ENCODE measurements at places on chromosomes 2 and 18.

DNA sequence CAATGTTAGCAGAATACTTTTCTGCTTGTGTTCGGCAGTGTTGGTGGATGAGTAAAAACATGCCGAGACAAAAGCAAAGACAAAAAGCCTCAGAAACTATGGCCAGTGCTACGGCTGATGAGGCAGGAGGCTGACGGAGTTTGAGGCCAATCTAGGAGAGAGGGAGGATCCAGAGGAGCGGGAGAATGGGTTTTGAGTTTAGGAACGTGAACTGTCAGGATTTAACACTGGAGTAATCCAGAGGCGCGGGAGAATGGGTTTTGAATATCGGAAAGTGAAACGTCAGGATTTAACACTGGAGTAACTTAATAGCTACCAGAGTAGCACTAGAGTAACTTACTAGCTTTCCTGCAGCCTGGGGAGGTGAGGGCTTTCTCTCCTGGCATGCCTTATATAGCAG, 37.4 kb downstream of the LYPD6B start:
- DNase-seq, result no peak

GRCh38 chr2:75595541-75596395, 35.0 kb upstream of the EVA1A start:
- DNase-seq, result no peak

DNA sequence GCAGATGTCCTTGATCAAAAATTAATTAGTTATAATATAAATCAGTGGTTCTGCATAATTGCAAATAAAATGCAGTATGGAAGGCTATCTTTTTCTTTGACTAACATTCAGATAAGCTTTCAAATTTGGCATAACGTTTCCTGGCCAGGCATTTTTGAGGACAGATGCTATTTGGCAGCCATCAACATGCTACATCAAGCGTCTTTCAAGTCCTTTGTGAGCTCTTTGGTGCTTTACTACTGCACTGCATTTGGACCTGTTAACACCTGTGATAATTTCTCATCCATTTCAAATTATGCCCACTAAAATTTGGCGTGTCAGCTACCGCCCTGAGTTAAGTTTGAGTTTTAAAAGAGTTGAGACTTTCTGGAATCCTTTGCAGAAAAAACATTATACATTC, 545.7 kb downstream of the STK39 start:
- no peak for DNase-seq

GRCh38 chr2:109275120-109276012, 146.4 kb downstream of the SH3RF3 start:
- DNase-seq, result no peak

DNA sequence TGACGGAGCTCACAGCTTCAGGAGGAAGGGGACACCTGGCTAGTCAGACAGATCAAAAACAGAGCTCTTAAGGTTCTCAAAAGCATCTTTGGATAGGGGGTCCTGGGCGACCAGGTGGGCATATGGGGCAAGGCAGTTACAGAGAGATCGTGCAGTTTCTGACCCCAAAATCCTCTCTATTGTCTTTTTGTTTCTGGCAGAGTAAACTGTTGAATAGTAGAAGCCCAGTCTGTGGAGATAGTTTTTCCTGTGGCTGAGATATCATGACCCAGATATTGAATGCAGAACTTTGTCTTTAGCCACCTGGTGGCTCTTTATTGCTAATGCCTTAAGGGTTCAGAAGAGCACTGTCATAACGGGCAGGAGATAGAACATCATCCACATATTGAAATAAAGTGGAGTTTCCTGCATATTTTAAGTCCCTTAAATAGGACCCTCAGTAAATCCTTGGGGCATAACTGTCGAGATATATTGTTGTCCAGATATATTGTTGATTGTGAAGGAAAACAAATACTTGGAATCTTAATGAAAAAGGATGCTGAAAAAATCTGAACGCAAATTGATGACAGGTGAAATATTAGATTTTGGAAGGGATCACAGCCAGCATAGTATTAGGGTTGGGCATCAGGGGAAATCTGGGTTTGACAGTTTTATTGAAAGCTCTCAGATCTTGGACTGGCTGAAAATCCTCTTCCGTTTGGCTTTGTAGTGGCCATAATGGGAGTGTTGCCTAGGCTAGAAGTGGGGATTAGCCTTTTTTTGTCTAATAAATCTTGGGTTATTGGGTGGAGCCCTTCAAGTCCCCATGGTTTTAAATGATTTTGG, 14.1 kb upstream of the ZDBF2 start:
- peak; percentile 23 for DNase-seq

DNA sequence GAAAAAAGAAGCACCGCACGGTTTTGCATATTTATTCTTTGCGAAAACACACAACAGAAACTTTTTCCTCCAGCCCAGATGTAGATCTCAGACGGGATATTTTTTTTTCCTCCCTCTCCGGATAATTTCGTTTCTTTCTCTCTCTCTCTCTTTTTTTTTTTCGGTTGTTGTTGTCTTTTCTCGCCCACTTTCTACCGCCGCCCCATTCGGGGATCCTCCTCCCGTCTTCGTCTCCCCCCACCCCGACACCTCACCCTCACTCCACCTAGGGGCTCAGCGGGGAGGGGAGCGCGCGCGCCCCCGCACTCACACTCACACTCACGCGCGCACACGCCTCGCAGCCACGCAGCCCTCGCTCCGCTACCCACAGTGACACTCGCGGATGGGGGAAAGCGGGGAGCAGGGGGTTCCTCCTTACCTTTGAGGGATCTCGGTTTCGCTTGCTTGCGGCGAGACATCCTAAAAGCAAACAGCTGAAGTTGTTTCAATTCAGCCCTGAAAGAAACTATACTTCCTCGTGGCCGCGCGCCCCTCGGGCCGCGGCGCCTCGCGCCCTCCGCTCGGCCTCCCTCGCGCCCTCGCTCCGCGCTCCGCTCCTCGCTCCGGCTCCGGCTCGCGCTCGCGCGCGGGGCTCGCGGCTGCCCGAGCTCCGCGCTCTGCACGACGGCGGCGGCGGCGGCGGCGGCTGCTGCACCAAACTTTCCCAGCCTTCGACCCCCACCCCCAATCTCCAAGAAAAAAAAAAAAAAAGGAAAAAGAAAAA, 1.3 kb downstream of the ZNF521 start:
- DNase-seq, result no peak

GRCh38 chr2:126916744-126917143, 18.1 kb downstream of the TEX51 start:
- no peak for DNase-seq

DNA sequence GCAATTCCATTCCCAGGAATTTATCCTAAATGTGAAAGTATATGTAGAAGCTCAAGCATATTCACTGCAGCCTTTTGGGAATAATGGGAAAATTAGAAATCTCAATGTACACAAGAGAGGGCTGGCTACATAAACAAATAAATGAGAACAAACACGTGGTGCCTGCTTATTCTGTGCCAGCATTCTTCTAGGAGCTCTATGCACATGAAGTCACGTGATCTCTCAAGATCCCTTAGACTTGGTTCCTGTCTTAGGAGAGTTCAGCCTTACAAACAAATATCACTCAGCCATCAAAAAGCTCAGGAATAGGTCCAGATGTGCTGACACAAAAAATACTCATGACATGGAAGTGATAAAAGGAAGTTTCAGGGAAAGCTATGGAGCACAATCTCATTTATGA, 92.9 kb upstream of the SP3 start:
- DNase-seq, result no peak

DNA sequence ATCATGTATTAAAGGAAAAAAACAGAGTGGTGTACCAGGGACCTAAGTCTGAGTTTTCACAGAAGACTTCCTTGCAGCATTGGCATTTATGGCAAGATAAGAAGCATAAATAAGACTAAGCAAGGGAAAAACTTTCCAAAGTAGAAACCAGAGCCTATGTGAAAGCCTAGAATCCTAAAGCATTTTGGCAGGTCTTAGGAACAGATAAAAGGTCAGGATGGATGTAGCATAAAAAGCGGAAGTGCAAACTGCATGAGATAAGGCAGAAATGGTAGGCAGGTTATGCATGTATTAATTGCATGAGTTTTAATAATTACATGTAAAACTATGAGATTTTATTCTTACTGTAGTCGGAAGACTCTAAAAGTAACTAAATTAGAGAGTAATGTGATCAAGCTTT, 596.5 kb downstream of the SUCLG1 start:
- no peak for DNase-seq

DNA sequence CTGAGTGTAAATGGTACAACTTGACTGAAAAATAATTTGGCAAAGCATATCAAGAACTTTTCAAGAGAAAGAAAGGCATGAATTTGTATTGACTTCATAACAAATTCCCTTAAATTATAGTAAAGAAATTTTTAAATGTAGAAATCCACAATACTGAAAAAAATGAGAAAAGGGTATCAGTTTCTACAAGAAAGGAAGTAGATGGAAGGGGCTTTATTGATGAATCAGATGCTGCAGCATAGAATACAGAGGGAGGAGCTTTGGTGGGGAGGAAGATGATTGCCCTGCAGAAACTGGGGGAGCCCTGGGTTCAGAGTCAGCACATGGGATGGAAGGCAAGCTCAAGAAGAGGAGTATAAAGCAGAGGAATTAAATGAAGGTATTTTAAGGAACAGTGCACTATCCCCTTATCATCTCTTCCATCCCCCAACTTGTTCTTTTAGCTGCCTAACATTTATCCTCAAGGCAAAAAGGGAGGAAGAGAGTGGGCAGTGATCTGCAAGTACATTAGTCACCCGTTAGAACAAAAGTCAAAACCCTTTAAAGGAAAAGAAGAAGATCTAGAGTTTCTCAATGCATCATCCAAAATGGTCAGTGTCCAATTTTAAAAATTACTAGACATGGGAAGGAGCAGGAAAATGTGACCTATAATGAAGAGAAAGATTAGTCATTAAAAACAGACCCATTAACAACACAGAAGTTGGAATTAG, 77.7 kb downstream of the KCTD18 start:
- no peak for DNase-seq

DNA sequence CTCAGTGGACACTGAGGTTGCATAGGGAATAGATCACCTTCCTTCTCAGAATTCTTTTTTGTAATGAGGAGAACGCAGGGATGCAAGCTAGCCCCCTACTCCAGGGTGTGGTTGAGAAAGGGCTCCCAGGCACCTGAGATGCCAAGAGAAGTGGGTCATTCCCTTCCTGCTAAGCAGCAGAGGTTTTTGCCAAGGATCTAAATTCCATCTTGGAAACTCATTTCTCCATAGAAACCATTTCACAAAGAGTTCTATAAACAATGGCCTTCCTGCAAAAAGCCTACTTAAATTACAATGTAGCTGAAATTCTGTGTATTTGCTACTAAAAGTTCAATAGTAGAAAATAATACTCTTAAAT, 3.7 kb upstream of the PPP3R1 start:
- no peak for DNase-seq

DNA sequence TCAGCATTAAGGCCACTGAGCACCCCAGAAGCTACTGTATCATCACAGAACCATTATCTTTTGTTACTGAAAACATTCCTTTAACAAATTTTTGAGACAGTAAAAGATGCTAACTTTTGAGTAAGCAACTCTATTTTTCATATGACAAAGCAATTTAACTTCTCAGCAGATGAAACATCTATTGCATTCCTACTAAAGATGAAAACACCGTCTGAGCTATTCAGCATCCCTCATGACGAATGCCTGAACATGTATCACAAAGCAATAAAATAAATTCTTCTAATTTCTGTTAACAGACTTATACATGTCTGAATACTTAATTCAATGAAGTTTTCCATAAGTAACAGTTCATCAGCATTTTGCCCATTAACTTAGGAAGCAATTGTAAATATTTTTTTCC, 23.9 kb downstream of the CHN1 start:
- DNase-seq, result no peak

DNA sequence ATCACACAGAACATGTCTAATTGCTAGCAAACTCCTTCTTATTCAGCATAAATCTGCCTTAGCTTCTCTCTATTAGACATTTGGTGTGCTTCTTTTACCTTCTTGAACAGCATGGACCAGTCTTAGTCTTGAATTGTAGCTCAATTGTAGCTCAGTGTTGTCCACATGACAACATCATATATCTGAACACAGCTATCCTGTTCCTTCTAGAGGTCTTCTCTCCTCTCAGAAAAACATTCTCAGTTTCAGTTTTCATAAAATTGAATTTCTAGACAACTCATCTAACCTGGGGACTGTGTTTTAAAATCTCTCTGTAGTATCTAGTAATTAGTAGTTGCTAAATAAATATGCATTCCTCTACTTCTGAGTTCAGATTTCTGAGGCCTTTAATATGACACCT, 47.6 kb downstream of the CPO start:
- no peak for DNase-seq

DNA sequence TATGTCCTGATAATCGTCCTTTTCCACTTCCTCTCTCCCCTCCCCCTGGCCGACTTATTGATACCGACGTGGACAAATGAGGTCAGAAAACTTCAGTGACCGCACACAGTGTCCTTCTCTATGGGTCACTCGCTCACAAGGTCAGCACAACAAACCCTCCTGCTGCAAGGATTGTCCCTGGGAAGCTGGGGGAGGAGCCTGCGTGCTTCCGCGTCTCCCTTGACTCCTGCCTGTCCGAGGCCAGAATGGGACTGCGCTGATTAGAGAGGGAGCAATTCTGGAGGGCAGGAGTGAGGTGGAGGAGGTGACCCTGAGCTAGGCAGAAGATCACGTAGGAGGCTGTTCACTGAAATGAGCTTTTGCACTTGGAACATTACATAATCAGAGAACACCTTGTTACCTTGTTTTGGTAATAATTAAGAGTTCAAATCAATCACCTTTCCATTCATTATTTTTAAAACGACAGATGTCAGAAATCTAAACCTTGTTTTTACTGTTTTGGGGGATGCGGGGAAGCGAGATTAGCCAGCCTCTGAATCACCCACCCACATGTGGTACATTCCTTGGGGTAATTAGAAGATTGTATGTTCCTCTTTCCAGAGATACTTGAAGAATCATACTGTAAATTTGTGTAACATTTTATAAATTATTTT, 70.6 kb downstream of the CTAGE1 start:
- DNase-seq, result peak; percentile 78

GRCh38 chr2:95346231-95346737, 49.1 kb downstream of the KCNIP3 start:
- no peak for DNase-seq

DNA sequence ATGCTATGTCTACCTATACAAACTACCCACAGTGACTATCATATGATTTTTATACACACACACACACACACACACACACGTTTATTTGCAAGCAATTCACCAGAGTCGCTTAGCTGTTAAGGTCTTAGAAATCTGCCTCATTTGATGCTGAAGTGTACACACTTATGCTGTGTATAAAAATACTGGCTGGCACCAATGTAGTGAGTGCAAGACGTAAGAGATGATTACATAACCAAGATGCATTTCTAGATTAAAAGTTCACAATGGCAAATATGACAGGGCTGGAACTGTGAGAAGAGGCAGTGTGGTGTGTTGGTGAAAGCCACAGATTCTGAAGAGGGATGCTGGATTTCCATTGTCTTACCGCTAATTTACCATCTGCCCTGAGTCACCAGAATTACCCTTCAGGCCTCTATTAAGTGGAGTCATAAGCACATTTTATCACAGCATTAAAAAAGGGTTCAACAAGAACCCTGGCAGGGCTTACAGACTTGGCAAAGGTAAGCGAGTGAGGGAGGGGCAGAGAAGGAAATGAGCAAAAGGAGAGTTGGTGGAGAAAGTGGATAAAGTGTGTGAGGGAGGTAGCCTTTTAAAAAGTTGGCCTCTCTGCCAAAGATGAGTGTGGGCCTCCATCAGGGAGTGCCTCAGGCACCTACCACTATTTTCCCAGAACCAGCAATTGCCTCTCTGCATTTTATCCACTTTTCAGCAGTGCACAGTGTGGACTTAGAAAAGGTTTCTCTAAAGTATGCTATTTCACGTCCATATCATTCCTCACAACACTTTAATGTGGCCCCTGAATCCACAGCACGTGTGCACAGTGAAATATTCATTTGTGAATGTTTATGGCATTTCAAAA, 21.5 kb downstream of the MEIS1 start:
- DNase-seq, result no peak

- no peak for DNase-seq
Observed at GRCh38 chr2:143128681-143129580, at the start of gene ARHGAP15. Gene ARHGAP15, plus strand, starts transcription at chr2:143129419.
